ENCODE measurements at places on chromosomes 3 and 15.
A peak's percentile ranks its signal among the peaks of the same experiment; 100 is the strongest.

DNA sequence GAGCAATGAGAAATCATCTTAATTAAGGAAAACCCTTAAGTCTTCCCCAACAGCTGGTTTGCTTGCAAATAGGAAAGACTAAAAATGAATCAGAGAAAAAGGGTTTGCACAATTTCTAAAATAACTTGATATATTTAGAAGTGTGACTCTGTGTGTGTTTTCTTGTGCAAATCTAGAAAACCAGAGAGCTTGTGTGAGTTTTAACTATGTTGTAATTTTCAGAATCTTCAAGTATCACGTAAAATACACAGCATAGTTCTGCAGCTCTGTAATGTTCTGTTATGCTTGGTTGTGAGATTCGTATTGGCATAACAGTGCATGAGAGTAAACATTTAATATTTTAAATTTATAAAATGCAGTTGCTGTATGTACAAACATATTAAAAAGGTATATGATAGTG lies 74.7 kb upstream of the GAP43 start:
- DNase-seq = no peak

DNA sequence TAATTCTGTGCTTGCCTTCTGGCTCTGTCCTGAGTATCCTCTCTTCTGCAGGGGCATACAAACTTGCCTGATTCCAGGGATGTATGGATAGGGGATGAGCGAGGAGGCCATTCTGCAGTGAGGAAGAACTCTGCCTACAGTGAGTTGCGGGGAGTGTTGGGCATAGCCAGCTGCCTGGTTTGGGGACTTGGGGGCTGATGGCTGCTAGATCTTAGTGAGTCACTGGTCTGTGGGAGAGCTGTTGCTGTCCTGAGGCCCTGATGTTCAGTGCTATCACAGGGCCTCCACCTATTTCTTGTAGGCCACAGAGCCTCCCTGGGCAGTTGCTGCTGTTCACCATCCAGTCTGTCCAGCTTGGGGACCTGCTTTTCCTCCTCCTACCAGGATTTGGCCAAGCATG lies 20.3 kb downstream of the CDAN1 start:
- no peak for DNase-seq

DNA sequence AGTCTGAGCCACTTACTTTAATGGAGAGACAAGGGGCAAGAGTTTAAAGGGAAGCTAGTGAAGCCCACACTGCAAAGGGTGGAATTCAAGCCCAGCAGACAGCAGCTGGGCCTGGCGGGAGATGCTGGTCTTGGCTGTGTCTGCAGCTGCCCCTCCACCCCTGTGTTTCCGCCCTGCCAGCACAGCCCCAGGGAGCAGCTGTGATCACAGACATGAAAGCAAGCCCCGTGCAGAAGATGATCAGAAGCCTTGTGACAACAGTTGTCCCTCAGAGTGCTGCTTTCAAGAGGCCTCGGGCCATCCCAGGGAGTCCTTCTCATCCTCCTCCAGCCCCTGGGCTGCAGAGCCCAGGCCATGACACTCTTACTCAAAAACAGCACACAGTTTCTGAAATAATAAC lies 24.1 kb upstream of the SLC6A1 start:
- DNase-seq = no peak

- peak; percentile 53 for DNase-seq
These were observed 21.9 kb downstream of the HCN4 start for GRCh38 chr15:73346735-73347312.

DNA sequence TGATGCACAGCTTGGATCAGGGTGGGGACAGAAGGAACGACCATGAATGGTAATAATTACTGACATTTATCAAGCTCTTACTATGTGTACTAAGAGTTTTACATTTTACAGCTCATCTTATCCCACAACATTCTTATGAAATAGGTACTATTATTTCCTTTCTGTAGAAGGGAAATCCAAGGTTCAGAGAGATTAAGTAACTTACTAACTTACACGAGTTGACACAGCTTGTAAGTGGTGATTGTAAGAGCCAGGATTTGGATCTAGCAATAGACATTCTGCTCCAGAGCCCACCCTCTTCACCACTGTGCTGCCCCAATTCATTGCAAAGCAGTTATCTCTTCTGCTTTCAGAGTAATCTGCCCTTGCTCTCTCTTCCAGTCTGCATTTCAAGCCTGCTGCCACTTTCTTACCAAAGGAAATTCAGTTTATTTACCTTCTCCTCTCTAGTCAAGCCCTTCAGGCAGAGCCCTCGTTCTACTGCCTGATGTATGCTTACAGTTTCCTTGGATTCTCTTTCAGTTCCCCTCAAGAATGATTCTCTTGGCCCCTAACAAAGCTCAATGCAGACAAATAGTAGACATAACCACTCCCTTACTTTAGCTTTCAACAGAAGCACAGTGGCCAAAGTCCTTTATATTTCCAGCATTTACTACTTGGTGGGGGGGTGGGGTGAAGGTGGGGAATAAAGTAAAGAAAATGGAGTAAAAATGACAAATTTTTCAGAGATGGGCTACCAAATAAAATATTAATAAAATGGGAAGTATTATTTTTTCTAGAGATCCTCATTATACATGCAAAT lies 65.8 kb downstream of the ATP8B4 start:
- DNase-seq = no peak

GRCh38 chr15:72859757-72860145 lies 76.2 kb upstream of the ADPGK start:
- DNase-seq = no peak

DNA sequence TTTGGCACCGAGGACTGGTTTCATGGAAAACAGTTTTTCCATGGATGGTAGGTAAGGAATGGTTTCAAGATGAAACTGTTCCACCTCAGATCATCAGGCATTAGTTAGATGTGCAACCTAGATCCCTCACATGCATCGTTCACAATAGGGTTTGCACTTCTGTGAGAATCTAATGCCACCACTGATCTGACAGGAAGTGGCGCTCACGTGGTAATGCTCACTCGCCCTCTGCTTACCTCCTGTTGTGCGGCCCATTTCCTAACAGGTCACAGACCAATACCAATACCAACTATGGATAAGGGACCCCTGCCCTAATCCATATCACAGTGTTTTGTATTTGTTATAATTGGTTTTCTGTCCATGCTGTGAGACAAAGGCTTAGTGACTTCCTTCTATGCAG lies 58.9 kb downstream of the SLMAP start:
- peak; percentile 33 for DNase-seq

DNA sequence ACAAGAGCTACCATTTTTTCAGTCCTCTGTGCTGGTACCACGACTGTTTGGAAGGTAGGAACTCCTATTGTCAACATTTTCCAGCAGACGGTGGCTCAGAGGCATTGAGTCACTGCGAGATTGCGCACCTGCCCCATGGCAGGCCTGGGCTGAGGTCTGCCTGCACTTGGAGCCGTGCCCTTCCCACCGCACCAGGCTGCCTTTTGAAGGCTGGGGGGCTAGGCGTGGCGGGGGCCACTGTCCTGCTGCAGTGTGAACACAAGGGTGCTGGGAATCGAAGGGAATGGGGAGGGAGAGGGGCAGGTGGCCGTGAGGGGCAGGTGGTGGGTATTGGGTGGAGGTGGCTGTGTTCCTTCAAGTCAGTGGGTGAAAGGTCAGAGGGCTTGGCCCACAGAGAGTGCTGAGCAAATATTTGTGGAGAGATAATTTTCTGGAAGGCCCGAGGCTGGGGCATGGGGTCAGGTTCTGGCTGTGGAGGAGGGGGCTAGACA lies 16.3 kb downstream of the SNX33 start:
- DNase-seq = no peak

DNA sequence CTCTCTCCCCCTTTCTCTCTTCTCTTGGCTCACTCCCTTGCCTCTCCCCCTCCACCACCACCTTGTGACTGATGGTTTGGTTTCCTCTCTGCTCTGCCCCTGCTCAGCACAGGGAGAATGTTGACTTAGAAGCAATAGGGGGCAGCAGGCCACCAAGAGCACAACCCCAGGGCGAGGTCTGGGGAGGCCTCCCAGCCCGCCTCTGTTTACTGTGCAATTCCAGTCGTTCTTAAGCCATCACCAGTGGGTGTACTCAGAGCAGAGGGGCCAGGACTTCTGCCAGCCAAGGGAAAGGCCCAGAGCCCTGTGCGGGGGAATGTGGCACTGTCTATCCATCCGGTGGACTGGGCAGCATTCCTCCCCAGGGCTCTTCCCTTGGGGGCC lies 5.7 kb upstream of the APEH start:
- no peak for DNase-seq

DNA sequence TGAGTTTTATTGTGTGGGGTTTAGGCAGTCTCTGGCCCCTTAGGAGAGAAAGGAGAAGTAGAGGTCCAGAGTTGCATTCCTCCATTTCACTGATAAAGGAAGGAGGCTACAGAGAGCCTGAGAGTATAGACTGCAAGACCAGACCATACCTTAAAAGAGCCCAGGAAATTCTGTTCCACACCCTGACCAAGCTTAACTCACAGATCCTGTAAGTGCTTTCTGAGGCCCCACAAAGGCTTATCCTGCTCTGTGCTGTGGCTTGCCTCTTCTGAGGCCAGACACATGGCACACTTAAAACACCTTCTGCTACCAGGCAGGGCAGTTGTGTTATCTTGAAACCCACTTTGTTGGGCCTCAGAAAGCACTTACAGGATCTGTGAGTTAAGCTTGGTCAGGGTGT lies 39.2 kb upstream of the LEKR1 start:
- DNase-seq = peak; percentile 22

GRCh38 chr3:56887402-56888025 lies 85.8 kb upstream of the ARHGEF3 start:
- DNase-seq = no peak

- DNase-seq = no peak
These were observed 1.2 kb upstream of the RUBCN start for GRCh38 chr3:197737749-197738462.

DNA sequence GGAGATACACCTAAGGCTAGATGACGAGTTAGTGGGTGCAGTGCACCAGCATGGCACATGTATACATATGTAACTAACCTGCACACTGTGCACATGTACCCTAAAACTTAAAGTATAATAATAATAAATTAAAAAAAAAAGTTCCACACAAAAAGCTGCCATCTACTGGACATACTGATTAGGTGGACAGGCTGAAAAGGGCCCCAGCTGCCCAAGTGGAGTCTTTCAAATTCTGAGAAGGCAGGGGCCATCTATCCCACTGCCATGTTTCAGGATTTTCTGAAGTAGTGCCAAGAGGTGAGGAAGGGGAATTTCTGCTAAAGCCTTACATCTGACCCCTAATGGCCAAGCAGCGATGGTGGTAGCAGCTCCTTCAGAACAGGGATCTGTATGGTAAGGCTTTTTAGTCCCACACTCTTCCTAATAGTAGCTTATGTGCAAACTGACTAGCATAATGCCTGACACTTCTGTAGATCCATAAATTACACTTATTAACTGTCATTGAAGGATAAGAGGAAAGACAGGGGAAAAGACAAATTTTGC lies 7.7 kb downstream of the FSTL1 start:
- no peak for DNase-seq

DNA sequence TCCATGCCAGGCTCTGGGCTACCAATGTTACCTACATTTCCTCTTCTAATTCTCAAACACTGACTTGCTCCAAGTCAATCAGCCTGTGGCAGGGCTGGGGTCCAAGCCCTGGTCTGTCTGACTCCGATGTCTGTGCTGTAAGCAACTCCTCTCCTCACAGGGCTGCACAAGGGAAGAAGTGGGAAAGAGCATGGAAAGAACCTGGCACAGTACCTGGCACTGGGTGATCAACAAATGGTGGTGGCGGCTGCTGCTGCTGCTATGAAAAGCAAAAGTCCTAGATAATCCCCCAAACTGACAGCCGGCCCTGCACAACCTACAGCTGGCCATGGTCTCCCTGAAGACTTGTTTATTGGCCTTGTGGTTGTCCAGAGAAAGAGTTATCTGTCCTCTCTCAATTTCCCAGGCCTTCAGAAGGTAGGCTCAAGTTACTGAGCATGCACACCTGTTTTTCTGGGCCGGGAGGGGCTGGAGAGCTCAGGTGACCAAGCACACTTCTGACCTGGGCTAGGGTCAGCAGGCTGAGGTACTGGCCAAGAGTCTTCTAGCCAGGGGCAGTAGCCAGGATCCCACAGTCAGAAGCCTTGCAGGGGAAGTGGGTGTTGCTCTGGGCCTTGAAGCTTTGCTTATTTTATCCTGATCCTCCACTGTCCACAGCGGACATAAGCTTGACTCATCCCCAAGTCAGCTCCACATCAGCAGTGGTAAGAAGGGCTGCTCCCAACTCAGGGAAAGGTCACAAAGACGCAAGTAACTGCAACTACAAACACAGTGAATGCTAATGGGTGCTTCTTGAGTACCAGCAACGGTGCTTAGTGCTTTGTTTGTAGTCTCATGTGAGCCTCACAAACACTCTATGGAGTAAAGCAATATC lies 35.3 kb upstream of the KY start:
- no peak for DNase-seq

- DNase-seq = no peak
These were observed 2.3 kb upstream of the CCR8 start for GRCh38 chr3:39327053-39327745.

GRCh38 chr3:141782386-141782932 lies 19.3 kb downstream of the GRK7 start:
- no peak for DNase-seq

DNA sequence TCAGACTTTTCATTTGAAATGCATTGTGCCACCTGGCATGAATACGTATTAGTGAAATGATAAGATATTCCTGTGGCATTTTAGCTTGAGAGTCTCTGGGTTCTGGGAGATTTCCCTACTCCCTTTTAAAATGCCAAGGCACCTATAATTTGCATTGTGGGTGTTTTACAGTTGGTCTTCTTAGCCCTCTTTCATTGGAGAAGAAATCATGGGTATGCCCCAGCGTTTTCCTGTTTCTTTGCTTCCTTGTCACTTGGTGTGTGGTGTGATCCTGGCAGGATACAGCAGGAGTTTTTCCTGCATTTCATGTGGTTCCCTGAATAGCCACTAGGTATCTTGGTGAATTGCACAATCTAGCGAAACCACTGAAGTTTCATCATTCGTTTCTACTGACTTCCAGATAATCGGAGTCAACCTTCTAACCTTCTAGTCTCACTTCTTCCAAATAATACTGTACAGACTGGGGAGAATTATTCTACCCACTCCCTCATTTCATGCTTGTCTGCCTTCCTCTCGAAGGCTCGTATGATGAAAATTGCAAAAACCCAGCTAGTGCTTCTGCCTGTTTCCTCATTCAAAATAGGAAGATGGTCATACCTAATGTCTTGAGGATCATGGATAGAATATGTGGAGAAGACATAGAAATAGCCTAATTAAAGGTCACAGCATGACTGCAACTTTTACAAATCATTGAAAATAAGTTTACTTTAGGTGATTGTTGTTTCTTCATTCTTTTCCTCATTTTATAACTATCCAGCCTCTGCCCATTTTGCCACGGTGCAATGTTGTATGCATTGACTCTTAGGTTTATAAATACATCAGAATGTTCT lies 2.6 kb downstream of the BHLHE40 start:
- DNase-seq = peak; percentile 34

DNA sequence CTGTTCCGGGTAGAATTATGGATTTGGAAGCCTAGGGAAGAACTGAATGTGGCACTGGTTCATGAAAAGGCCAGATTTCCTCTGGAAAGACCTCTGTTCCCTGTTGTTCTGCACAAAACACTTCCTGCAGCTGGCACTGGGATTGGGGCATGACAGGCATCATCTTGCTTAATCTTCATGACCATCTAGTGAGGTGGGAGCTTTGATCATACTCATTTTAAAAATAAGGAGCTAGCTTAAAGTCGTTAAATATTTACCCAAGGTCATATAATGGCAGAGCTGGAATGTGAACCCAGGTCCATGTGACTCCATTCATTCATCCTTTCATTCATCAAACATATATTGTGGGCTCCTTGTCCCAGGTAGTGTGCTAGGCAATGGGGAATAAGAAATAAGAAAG lies 40.4 kb downstream of the EBLN2 start:
- no peak for DNase-seq
